DMS79 treated with DMSO at 0.1 percent for 48 hours (cell line): ENCODE measurements at places on chromosomes 3 and 15.

DNA sequence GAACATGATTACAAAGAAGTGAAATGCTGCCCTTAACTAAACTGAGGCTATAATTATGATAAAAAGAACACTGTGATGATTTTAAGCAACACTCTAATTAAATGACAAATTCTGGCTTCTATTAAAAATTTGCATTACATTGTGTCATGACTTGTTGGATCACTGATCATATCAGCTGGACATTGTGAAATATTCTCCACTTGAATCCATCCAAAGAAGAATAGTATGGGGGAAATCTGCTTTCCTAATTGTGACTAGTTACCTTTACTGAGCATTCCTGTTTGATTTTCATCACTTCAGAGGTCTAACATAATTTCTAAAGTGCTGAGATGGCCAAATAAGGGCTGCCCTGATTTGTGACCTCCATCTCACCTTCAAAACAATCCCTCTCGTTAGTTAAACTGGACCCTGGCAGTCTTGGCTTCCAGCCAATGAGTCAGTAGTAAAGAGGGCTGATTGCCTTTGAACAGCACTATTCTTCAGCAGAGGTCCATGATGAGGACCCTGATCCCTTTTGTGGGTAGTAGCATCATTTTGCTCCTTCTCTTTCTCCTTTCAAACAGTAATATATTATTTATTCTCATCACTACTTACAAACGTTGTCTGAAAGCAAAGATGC lies 53.5 kb upstream of the LEKR1 start:
- DNase-seq, result no peak

GRCh38 chr3:68817243-68817642 lies 115.1 kb downstream of the TAFA4 start:
- no peak for DNase-seq

- DNase-seq, result no peak
Measured at GRCh38 chr3:151290673-151291072, 12.3 kb upstream of the P2RY14 start.

DNA sequence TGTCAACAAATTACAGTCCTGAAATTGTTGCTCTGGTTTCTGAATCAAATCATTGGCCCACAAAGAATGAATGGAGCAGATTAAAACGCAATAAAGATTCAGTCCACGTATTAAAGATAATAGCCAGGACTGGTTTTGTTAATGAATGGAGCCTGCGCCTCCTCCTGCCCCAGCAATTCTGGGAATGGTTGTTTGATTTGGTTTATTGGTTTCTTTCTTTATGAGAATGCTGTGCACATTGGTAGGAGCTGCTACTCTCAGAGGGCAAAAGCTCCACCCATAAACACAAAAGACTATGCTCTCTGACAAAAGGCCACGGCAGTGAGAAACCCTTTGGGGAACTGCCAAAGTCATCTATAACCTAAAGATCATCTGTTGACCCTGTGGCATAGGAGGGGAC lies 261.1 kb downstream of the ABHD5 start:
- DNase-seq, result no peak

DNA sequence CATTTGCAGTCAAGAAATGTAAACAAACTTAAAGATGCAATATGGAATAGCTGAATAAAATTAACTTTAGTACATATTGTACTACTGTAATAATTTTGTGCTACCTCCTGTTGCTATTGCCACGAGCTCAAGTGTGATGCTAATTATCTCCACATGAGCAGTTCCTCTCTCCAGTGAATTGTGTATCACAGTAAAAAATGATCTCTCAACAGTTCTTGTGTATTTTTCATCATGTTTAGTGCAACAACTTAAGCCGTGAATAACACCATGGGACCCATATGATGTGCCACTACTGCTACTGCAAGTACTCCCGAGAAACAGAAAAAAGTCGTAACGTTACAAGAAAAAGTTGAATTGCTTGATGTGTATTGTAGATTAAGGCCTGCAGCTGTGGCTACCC lies 12.4 kb downstream of the RIOX2 start:
- no peak for DNase-seq

GRCh38 chr3:50792568-50792967 lies 117.8 kb downstream of the DOCK3 start:
- no peak for DNase-seq

GRCh38 chr3:195140816-195141793 lies 129.9 kb downstream of the XXYLT1 start:
- peak; percentile 33 for DNase-seq

DNA sequence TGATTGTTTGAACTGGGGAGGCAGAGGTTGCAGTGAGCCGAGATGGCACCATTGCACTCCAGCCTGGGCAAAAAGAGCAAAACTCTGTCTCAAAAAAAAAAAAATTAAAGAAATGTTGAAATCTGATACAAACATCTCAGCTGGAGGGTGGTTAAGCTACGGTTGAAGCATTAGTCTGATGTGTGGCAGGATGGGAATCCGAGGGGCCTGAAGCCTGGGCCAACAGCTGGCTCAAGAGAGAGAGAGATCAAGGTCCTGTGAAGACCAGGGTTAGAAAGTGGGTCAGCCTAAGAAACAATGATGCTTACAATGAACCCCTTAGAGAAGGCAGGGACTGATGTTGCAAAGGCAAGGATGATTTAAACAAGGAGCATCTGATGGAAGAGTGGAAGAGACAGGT lies 69.8 kb downstream of the CD200R1L start:
- DNase-seq, result no peak

DNA sequence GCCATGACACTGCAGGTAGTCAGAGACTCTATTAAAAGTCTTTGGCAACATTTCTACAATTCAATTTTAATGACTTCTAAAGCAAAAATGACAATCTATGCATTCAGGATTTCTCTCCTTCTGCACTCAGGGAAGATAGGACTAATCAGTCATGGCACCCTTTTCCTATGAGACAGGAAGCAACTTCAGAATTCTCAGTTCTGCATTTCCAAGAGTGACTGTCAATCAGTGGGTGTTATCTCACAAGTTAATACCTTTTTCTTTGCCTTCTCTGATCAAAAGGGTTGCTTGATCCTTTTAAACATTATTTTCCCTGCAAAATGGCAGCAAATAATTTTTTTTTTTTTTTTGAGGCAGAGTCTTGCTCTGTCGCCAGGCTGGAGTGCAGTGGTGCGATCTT lies 7.8 kb upstream of the ICE2 start:
- DNase-seq, result no peak

DNA sequence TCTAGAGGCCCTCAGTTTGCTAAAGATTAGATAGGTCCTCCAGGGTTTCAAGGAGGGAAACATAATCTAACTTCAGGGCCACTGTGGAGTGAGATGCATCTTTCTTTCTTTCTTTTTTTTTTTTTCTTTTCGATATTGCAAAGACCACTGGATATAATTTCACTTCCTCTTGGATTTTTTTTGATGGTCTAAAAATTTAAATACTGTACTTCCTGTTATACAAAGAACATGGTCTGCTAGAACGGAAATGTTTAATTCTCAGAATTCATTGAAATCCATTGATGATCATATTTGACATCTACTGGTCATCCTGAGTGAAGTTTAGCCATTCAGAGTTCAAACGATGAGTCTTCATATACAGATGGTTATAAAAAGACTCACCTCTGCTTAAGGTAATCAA lies 808.8 kb upstream of the LMCD1 start:
- no peak for DNase-seq

DNA sequence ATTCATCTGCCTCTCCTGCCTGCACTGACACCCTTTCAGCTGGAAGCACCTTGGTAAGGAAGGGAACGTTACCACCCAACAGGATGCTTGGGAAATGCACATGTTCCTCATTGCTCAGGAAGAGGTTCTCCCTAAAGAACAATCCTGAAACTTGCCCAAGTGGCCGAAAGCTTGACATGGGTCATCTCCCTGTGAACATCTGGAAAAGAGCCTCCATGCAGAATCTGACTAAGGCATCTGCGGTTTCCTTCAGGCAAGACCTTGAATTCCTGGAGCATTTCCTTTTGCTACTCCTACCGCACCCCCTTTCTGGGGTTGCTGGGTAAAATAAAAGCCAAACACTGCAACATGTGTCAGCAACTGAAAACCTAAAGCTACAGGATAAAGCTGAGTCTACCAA lies 68.7 kb upstream of the SNRK start:
- no peak for DNase-seq

DNA sequence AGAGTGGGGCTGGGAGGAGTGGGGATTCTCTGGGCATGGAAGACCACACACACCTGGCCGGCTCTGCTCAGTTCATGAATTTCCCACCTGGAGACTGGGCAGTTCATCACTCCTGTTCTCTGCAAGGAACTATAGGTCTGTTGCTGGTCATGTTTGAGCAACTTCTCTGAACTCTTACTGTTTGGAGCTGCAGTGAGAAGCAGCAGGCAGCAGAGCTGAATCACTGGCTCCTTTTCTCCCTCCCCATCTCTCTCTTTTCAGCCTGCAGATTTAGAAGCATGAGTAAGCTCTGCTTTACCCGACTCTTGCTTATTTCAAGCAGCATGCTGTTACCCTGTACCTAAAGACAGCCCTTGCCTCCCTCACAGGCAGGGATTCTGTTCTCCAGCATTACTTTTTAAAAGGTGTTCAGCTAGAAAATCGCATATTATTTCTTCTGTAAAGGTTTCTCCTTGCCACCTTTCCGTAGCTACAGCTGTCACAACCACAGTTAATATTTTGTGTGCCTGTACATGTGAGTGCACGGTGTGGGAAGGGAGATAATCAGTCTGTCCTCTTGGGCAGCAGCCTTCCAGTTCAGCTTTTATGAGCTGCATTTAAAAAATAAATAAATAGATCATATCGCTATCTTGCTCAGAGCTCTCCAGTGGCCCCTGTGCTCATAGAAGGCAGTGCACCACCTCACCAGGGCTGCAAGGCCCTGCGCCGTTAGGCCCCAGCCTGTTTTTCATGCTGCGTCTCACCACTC lies 131.6 kb downstream of the CHCHD6 start:
- peak; percentile 17 for DNase-seq

DNA sequence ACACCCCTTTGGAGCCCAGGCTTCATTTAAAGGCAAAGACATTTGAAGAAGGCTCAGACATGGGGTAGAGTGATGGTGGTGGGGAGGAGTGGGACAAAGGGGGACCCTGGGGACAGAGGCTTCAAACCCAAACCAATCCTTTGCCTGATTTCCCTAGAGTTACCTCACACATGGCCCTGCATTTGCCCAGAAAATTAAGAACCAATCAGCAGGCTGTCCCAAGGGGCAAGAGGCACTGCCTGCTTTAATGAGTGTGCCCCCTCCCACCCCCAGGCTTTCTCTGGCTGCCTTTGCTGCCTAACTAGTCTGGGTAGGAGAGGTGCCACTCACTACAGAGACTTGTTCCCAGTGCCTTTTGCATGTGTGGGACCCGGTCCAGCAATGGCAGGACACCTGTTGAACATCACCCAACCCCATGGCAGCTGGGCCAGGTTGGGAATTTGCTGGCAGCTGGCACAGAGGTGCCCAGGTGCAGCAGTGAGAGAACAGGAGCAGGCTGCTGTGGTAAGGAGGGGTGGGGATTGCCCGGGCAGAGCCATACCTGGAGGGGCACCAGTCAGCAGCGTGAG lies 38.4 kb downstream of the CCDC33 start:
- no peak for DNase-seq

- no peak for DNase-seq
Measured at GRCh38 chr3:107055181-107055942, 321.9 kb upstream of the CCDC54 start.

- no peak for DNase-seq
Measured at GRCh38 chr3:133487920-133488540, 85.5 kb upstream of the CDV3 start.

DNA sequence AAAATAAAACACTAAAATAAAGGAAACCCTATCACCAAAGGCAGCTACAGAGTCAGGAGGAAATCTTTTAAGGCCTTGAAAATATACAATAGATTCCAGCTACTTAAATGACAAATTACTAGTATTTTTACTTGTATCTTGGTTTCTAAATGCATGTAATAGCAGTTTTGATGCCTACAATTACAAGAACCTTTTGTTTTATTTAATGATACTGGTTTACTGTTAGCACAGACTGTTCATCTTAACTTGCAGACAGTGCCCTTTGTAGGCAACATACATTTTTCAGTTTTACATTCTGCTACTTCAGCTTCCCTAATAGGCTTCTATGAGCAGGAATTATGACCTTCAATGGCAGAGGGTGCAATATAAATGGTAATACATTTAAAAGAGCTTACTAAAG lies 54.1 kb downstream of the ZNF280D start:
- DNase-seq, result no peak
